ENCODE measurements at places on chromosomes 5 and 9.

GRCh38 chr9:28762167-28762566 is 1188.9 kb upstream of the C9orf72 start:
- DNase-seq = no peak

GRCh38 chr5:72160329-72160728 is 53.1 kb downstream of the MAP1B start:
- peak; percentile 93 for DNase-seq

- DNase-seq = no peak
Measured at GRCh38 chr9:115423646-115424045, 305.7 kb upstream of the TNC start.

- DNase-seq = no peak
Measured at GRCh38 chr5:174807471-174807870, 83.1 kb downstream of the MSX2 start.
